ENCODE measurements at places on chromosomes 7 and 10.

GRCh38 chr7:157584420-157584819, 247.6 kb downstream of the DNAJB6 start:
- peak; percentile 19 for DNase-seq

- no peak for DNase-seq
Observed at GRCh38 chr10:102800611-102801335, 36.4 kb downstream of the CYP17A1 start.

DNA sequence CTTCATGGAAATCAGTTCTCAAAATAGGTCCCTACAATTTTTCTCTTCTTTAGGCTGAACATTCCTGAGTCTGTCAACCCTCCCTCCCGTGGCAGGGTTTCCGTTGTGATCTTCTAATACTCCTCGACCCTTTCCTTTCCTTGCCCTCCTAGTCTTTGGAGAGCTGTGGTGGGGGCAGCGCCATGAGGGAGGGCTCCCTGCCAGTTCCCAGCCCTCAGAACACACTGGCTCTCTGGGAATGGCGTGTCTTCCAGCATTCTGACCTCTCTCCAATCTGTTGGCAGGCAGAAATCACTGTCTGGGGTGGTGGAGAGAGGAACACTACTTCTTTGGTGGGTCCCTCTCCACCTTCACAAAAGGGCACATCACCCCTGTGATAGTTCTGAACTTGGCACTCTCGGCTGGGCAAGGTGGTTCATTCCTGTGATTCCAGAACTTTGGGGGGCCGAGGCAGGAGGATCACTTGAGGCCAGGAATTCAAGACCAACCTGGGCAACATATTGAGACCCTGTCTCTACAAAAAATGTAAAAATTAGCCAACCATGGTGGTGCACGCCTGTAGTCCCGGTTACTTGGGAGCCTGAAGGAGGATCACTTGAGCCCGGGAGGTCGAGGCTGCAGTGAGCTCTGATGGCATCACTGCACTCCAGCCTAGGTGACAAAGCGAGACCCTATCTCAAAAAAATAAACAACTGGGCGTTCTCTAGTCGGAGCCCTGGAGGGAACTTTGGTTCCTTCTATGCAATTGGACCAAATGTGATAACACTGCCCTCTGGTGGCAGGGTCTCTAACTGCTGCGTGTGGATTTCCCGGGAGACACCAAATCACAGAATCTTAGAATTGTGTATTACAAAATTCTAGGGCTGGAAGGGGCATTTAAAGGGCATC, 13.1 kb upstream of the ARPC1A start:
- DNase-seq, result peak; percentile 86

DNA sequence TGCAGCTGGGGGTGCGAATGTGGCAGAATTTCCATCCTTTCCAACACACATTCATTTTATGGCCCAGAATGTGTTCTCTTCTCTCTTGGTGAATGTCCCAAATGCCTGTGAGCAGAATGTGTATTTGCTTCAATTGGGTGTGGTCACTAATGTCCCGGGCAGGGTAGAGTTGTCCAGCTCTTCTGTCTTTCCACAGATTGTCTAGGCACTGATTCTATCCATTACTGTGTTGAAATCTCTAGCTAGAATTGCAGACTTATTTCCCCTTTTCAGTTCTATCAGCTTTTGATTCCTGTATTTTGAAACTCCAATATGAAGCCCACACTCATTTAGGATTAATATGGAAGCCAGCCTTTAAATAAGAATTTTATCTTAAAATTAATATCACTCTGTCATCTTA, 14.0 kb upstream of the AKR1E2 start:
- no peak for DNase-seq

GRCh38 chr10:122957474-122957873, 3.4 kb upstream of the C10orf88 start:
- DNase-seq, result no peak

GRCh38 chr10:62045765-62046521, 144.4 kb downstream of the ARID5B start:
- no peak for DNase-seq

GRCh38 chr10:73054286-73054685, 42.4 kb downstream of the P4HA1 start:
- DNase-seq, result no peak

DNA sequence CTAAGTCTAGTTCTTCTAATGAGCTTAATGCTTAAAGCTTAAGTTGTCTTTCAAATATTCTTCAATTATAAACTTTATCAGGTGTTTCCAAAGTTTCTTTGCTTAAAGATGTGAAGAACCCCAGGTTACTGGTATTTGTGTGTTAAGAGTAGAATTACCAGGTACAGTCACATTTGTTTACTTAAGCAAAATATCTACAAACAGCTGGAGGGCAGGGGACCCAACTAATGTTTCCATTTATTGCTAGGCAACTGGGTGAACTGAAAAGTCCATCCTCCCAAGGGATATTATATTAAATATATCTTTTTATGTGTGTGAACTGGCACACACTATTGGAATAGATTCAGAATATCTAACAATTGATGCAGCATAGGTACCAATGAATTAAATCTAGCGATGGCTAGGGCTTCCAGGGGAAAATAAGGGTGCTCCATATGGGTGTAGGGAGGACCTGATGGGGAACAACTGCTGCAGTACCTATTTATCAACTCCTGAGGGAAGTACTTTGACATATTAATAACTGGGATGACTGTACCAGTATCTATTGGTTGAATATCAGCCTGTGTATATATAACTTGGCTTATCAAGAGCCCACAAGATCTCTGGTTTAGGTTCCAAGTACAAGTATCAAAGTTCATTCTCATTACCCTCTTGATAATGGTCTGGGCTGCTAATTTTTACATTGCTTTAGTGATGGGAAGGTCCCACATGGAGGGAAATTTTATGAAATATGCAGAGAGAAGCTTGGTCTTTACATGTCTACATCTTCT, 10.3 kb upstream of the AGR3 start:
- DNase-seq, result no peak

DNA sequence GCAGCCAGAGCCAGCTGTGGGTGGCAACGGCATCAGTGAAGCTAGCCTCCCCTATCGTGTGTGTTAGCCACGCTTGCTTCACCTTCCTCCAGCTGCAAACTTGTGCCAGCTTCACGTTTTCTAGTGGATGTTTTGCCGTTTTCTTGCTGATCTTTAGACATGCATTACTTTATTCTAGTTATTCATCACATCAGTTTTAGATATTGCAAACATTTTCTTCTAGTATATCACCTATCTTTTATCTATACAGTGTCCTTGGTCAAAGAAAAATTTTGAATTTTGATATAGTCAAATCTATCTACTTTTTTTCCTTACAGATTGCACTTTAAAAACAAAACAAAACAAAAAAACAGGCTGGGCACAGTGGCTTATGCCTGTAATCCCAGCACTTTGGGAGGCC, 6.7 kb upstream of the PAPOLB start:
- DNase-seq, result no peak

- DNase-seq, result no peak
Observed at GRCh38 chr7:80187727-80188126, 53.1 kb downstream of the GNAI1 start.

DNA sequence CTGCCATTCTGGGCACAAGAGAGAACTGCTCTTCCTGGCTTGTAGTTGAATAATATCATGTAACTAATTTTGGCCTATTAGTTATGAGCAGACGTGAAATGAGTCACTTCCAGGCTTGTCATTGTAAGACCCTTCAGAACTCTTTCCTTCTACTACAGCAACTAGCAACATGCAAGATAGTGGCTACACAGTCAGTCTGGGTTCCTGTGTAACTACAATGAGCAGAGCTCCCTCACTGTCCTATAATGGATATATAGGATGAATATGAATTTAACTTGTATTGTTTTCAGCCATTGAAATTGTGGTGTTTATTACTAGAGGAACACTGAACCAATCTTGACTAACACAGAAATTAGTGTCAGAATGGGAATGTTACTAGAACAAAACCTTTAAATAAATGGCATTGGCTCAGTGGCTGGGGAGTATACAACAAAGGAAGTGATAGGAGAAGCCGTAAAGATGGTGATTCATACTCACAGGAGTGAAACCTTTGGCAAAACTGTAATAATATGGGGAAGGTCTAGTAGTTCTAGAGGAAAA, 2.9 kb upstream of the MTPN start:
- DNase-seq, result no peak

GRCh38 chr10:22733992-22734391, 19.6 kb upstream of the PIP4K2A start:
- no peak for DNase-seq

DNA sequence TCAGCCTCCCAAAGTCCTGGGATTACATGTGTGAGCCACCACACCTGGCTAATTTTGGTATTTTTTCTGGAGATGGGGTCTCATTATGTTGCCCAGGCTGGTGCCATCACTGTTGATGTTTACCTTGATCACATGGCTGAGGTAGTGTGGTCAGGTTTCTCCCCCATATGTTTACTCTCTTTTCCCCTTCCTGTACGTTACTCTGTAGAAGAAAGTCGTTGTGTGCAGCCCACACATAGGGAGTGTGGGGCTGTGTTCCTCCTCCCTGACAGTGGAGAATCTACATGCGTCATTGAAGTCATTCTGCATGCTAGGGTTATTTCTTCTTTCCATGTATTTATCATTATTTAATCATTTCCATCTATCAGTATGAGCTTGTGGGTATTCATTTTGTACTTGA, 16.3 kb upstream of the ORAI2 start:
- DNase-seq, result peak; percentile 33

- peak; percentile 5 for DNase-seq
Observed at GRCh38 chr10:85741626-85742300, 624.8 kb downstream of the GRID1 start.

DNA sequence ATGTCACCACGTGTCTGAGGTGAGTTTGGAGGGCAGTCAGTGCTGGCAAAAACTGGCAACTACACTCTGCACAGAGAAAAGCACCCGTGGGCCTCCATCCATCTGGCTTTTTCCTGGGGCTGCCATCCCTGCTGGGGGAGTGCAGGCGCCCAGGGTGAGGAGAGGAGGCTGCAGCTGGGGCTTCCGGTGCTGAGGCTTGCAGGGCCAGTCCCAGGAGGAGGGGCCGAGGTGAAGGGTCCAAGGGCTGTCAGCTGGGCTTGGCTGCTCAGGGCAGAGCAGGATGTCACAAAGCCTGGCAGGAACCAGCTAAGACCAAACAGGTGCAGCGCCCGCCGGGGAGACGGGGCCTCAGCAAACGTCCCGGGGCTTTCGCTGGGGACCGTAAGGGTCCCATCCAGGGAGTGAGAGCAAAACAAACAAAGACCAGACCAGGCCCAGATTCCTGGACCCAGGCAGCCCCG, 77.2 kb downstream of the CFAP46 start:
- DNase-seq, result no peak

DNA sequence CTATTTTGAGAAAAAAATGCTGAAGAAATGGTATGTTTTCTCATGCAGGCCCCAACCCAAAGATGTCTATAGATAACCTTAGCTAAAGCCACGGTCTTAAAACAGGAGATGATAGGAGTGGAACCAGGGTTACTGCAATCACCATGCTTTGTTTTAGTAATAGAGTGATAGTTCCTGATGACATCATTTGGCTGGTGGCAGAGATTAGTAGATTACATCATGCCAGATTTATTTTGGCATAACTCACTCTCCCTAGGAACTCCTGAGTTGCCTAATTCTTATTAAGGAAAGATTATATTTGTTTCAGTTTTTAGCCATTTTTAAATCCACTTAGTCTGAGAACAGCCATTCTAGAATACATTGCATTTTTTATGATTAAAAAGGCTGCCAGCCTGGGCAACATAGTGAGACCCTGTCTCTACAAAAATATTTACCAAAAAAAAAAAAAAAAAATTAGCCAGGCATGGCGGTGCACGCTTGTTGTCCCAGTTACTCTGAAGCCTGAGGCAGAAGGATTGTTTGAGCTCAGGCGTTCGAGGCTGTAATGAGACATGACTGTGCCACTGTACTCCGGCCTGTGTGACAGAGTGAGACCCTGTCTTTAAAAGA, 17.8 kb downstream of the ENO4 start:
- no peak for DNase-seq

- DNase-seq, result no peak
Observed at GRCh38 chr7:129146237-129146979, 1.9 kb downstream of the TSPAN33 start.

GRCh38 chr10:5068274-5068984, 25.8 kb upstream of the AKR1C3 start:
- DNase-seq, result no peak

DNA sequence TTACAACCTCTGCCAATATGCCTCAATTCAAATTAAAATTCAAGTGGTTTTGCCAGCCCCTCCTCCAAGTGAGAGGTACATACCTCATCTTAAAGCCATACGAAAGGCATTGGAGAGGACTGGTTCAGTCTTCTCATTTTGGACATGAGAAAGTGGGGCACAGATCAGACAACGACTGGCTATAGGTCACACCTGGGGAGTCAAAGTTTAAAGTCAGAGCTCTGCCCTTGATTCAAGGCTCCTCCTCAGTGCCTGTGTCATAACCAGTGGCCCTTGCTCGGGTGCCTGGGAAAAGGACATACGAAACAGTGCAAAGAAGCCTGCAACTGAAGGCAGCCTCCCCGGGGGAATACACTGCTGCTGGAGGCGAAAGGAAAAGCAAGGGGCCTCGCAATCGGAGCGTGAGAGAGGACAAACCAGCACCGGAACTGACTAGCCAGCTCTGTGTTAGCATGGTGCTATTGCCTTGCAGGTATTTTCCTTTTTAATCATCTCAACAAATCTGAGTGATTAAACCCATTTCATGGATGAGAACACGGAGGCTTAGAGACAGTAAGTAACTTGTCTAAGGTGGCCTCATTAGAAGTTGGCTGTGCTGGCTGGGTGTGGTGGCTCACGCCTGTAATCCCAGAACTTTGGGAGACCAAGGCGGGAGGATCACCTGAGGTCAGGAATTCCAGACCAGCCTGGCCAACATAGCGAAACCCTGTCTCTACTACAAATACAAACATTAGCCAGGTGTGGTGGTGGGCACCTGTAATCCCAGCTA, 1.1 kb upstream of the MTPAP start:
- DNase-seq, result no peak
